ENCODE measurements at places on chromosomes 16 and 17.

GRCh38 chr17:76193591-76193990 lies 46.7 kb downstream of the RNF157 start:
- DNase-seq: peak; percentile 54

GRCh38 chr17:12222392-12222791 lies 201.7 kb downstream of the MAP2K4 start:
- no peak for DNase-seq

- no peak for DNase-seq
These were observed 11.6 kb upstream of the NOG start for GRCh38 chr17:56581635-56582627.

- no peak for DNase-seq
These were observed 2.9 kb downstream of the SPATA32 start for GRCh38 chr17:45258981-45259380.

DNA sequence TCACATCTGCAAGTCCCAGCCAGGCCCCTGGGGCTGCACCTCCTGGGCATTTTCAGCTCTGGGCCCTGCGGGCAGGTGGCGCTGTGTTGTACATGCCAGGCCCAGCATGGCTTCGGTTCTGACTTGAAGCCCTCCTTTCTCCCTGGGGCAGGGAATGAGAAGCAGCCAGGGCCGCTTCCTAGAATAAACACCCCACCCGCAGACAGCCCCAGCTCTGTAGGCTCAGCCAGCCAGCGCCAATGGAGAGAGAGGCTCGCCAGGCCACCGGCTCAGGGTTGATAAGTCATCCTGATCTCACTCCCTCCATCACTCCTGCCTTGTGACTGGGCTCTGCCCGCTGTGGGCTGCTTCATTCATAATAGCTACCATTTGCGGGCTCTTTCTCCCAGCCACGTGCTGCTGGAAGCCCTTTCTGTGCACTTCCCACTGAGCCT lies 6.0 kb upstream of the GLIS2 start:
- peak; percentile 78 for DNase-seq

DNA sequence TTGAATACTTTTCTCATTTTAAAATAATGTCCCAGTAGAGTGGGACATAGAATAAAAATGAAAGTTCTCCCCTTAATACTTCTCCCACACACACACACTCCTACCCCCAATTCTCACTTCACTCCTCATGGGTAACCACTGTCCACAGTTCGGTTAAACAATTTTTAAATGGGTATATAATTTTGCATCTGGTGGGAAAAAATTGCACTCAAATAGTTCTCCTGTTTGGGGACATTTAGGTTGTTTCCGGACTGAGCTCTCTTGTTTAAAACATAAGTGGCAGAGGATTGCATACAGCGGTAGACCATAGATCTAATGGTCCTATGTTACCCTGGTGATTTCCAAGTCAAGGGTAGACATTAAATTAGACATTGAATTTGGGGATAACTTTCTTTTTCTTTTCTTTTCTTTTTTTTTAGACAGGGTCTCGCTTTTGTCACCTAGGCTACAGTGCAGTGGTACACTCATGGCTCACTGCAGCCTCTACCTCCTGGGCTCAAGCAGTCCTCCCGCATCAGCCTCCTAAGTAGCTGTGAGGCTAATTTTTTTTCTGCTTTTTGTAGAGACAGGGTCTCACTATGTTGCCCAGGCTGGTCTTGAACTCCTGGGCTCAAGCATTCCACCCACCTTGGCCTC lies 138.3 kb downstream of the SOCS1 start:
- DNase-seq: no peak

- DNase-seq: peak; percentile 29
These were observed 9.3 kb upstream of the ZC3H18 start for GRCh38 chr16:88560714-88561484.

DNA sequence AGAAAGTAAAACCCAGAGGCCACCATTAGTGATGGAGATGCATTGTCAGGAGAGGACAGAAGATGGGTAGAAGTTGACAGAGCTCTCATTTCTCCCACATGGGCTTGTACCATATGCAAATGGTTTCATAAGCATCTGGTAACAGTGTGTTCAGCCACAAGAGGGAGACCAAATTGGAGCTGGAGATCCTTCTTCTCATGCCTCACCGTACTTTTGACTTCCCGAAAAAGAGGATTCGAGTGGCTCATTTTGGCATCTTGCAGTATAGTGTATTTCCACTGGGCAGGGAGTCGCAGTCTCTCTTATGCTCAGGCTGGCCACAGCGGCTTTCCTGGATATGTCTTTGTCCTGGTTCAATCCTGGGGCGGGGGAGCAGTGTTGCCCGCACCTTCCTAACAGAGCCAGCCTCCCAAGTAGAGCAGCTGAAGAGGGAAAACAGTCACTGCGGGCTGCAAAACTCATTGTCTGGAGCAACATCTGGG lies 23.8 kb downstream of the TBC1D3B start:
- no peak for DNase-seq

GRCh38 chr17:79164913-79165695 lies 90.5 kb downstream of the ENGASE start:
- DNase-seq: no peak

DNA sequence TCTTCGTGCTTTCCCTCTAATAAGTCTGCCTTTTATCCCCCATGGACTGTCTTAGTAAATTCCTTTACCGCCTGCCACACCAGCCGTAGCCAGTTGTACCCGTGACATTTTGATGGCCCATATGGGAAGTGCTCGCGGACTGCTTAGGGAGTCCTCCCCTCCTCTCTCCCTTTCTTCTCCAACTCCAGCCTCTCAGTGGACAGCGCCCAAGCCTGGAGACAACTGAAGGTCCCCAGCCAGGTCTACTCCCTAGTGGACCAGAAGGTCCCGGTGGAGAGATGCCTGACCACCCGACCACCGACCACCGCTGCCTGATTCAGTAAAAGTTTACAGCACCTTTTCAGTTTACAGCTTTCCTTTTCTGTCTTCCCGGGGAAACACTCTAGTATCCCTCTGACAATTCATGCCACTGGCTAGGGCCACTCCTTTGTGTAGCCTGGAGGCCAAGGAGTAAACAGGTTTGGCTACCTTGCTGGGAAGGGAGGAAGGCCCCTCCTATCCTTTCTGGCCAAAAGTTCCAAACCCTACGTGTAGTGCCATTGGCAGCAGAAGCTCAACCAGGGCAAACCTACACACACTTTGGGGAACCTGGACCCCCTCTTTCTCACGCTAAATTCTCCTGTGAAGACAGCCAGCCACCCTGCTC lies 18.0 kb downstream of the CTRB2 start:
- no peak for DNase-seq

- DNase-seq: no peak
These were observed 24.4 kb upstream of the CBFA2T3 start for GRCh38 chr16:89001117-89002027.

- DNase-seq: peak; percentile 74
These were observed 503 bp downstream of the C16orf54 start for GRCh38 chr16:29745121-29745852.

DNA sequence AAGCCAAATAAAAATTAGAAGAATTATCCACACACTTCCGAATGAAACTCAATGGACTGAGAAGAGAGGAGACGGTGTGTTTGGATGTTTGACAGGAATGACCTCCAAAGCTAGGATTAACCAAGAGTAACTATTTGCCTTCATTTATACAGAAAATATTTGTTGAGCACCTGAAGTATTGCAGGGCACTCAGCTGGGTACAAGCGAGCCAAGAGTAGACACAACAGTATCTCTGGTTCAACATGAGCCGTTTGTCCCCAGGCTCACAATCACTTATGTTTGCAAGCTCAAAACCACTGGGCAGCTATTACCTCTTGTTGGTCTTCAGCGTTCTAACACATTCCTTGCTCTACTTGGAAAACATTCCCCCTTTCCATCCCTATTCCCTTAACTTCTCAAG lies 38.8 kb downstream of the MAF start:
- DNase-seq: no peak

DNA sequence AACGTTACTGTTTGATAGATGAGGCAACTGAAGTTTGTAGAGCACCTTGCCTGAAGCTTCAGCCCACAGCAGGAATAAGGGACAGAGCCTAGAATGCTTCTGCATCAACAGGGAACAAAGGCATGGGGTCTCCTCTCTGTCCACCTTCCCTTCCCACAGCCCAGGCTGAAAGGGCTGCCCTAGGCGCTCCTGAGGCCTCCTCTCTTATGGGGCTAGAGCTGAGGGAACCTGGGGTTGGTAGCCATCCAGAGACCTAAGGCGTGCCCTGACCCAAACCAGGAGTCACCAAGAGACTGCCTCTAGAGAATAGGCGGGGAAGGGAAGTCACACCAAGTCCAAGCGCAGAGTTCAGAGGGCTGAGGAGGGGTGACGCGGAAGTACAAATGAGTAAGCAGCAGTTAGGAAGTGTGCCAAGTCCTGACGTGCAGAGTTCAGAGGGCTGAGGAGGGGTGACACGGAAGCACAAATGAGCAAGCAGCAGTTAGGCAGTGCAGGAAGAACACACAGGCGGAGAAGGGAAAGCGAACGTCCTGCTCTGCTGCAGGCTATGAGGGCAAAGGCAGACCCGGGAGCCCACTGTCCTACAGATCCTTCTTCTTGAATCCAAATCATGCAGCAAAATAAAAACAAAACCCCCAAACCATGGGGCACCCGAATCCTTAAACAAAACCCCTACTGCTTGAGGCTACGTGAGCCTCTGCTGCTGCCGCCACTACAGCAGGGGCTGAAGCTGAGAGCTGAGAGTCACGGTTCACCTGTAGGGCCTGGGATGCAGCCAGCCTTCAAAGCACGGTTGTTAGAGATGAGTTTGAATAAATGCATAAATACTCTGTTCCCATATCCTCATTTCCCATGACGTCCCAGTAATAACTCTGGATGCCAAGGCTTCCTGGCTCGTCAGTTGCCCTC lies 2.7 kb upstream of the SPG7 start:
- DNase-seq: peak; percentile 96

GRCh38 chr17:12282056-12282455 lies 261.4 kb downstream of the MAP2K4 start:
- no peak for DNase-seq

DNA sequence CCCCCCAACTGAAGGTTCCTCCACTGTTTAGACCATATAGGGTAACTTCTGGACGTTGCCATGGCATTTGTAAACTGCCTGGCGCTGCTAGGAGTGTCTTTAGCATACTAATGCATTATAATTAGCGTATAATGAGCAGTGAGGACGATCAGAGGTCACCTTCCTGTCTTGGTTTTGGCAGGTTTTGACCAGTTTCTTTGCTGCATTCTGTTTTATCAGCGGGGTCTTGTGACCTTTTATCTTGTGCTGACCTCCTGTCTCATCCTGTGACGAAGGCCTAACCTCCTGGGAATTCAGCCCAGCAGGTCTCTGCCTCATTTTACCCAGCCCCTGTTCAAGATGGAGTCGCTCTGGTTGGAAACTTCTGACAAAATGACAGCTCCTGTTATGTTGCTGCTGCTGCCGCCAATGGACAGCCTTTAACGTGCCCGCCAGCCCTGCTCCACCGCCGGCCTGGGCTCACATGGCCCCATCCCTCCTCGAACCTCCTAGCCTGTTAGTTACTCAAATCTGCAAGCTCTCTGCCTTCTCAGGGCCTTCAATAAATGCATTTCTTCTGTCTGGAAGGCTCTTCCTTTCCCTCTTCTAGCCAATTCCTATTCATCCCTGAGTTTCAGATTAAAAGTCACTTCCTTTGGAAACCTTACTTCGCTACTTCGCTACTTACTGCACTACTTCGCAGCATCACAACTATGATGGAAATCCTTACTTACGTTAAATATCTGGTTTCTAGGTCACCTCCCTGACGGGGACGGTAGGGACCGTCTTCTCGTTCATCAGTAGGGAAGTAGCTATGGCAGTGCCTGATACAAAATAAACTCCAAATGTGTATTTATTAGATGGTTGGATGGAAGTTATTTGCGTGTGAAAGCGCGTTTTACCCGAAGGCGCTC lies 640 bp upstream of the NAGLU start:
- DNase-seq: no peak

- DNase-seq: no peak
These were observed 147.0 kb downstream of the SHISA6 start for GRCh38 chr17:11388054-11388453.

DNA sequence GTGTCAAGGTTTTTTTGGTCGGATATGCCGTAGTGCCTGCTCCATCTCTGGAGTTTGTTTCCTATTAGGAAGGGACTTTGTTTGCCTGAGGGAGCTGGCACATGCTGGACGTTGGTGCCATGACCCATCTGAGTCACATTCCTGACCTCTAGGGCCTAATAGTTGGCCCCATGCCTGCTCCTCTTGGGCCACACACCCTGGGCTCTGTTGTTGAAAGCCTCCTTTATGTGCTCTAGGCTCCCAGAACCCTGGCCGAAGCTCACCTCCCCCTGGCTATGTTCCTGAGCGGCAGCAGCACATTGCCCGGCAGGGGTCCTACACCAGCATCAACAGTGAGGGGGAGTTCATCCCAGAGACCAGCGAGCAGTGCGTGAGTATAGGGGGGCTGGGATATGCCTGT lies 18.4 kb downstream of the LIMD2 start:
- DNase-seq: no peak

- DNase-seq: peak; percentile 62
These were observed 873 bp downstream of the USP10 start for GRCh38 chr16:84700446-84701300.

GRCh38 chr17:61491981-61492380 lies 39.8 kb downstream of the TBX4 start:
- no peak for DNase-seq

DNA sequence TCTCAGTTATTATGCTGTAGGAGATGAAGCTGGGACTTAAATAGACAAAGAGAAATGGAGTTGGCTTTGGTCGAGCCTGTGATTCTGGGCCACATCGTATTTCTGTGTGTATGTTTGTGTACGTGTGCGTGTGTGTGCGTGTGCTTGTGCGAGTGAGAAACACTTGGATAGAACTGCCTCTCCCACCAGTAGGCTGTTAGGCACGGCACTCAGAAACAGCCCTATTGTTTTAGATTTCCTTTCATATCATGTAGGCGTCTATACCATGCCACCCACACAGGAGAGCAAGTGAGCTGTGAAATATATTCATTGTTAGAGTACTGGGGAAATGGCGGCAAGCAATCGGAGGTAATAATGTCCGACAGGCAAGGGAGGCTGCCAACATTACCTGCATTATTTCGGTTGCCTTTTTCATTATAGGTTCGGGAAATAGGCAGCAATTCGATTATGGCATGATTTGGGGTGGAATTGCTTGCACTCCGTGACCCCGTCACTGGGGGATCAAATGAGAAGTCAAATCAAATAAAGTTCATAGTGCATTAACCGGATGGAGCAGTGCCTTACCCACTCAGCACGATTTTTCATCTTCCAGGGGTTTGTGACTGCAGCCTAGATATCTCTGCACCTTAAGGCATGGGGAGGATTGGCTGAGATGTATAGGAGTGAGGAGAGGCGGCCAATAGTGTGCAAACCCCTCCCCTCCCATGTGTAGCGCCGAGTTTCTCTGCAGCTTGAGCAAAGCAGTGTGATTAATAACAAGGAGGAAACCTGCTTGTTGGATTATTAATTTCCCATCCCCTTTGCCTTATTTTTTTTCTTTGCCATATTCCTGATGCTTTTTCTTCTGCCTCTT lies 89.6 kb downstream of the RBFOX1 start:
- DNase-seq: no peak

DNA sequence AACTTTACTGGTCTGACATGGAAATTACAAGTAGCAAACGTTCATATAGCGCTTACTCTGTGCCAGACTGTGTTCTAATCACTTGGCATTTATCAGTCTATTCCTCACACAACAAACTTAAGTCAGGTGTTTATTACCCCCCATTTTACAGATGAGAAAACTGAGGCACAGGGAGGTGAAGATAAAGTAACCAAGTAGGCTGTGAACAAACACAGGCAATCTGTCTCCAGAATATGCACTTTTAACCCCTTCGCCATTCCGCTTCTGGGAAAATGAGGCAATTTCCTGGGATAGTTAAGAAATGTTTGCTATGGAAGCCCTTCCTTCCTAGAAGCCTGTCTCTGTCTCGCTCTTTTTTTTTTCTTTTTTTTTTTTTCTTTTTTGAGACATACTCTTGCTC lies 12.2 kb upstream of the CXCL16 start:
- DNase-seq: no peak
